ENCODE measurements at places on chromosomes 5 and 9. TPM values are rescaled to one million over a fixed set of nuclear protein-coding genes. Genes with fewer than 3 reads are reported as not detected.
A peak's percentile ranks its signal among the peaks of the same experiment; 100 is the strongest.

The EPB41L4A gene
- 125 TPM for total RNA-seq

The LVRN gene
- 0.59 TPM for total RNA-seq

- no peak for DNase-seq
- H3K4me3 ChIP-seq: no peak overlapping the region
- H3K27me3 ChIP-seq: no peaks in the 10 kb centered on the region
- H3K36me3 ChIP-seq: peaks cover 6% of the 10 kb centered on the region
- H3K27ac ChIP-seq: no peak overlapping the region
Measured at GRCh38 chr9:99561961-99562565, 259.6 kb upstream of the NR4A3 start.

The C5orf58 gene
- total RNA-seq: not detected

- H3K4me3 ChIP-seq: no peak overlapping the region
- peaks cover 2% of the 10 kb centered on the region for H3K4me1 ChIP-seq
- H3K36me3 ChIP-seq: no peaks in the 10 kb centered on the region
- DNase-seq: no peak
- peaks cover under 1% of the 10 kb centered on the region for H3K27me3 ChIP-seq
- H3K27ac ChIP-seq: no peak overlapping the region
Measured at GRCh38 chr5:130890610-130891009, 274.4 kb downstream of the HINT1 start.

DNA sequence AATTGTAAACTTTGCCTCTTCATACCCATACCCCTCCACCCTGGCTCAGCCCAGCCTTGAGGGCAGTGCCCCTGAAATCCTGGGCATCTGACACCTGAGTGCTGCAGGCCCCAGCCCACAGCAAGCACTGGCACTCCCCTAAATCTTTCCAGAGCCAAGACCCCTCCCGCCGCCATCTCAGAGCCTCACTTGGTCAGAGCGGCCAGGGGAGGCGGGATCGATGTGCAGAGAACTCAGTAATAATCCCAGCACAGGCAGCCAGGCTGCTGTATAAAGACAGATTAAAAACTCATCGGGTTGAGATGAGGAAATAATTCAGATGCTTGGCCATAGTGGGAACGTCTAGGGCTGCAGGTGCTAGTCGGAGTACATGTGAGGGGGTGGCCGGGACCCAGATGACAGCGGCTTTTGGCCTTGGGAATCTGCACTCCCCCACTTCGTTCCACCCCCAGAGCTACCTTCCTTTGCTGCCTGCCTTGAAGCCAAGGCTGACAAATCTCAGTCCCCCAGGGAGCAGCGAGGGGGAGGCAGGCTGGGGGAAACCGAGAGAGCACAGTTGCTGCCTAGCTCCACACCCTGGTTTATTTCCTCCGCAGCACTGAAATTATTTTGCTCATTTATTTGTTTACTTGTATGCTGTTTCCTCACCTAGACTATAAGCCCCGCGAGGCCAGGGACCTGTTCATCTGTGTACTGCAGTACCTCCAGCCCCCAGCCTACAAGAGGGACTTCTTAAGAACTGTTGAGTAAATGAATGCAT, 19.5 kb upstream of the ARAP3 start:
- peak overlapping the region; percentile 2 for H3K27ac ChIP-seq
- peaks cover 4% of the 10 kb centered on the region for H3K27me3 ChIP-seq
- H3K4me1 ChIP-seq: peaks cover 8% of the 10 kb centered on the region
- peak overlapping the region; percentile 81 for H3K4me3 ChIP-seq
- H3K36me3 ChIP-seq: no peaks in the 10 kb centered on the region
- no peak for DNase-seq

DNA sequence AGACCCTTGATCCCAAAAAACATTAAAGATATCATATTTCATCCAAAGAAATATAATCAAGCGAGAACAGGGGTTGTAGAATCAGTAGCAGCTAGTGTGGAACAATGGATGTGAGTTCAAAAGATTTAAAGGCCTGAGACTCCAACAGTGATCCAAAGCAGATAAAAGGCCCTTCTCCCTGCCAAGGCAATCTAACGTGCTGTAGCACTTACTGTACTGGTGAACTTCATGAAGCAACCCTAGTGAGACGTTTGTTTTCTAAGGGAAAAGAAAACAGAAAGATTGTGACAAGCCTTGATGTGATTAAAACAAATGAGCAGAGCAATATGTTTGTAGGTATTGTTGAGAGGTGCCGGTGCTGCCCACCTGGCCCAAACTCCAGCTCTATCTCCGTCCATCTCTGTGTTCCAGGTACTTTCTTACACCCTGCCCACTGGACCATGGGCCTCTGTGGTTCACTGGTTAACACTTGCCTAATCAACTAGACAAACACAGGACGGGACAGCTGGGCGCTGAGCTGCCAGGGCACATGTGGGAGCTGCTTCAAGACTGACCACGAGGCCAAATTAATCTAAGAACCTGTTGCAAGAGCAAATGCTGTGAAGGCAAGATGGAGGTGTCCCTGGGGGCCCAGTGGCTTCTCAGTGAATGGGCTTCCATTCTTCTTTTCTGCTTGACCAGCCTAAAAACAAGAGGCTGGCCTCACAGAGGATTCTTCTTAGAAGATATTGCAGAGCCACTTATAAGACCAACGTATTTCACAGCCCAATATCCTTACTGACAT, 265.5 kb downstream of the CWC27 start:
- H3K36me3 ChIP-seq: no peaks in the 10 kb centered on the region
- H3K4me1 ChIP-seq: peaks cover 17% of the 10 kb centered on the region
- no peaks in the 10 kb centered on the region for H3K27me3 ChIP-seq
- peak; percentile 42 for DNase-seq

The BNC2 gene
- total RNA-seq: 15.2 TPM

- no peaks in the 10 kb centered on the region for H3K4me1 ChIP-seq
- no peak for DNase-seq
- H3K4me3 ChIP-seq: no peak overlapping the region
Measured at GRCh38 chr9:93354451-93354850, 97.0 kb upstream of the FAM120A start.

The SLC6A7 gene
- total RNA-seq: not detected

The CDKN2B gene
- 0.93 TPM for total RNA-seq

DNA sequence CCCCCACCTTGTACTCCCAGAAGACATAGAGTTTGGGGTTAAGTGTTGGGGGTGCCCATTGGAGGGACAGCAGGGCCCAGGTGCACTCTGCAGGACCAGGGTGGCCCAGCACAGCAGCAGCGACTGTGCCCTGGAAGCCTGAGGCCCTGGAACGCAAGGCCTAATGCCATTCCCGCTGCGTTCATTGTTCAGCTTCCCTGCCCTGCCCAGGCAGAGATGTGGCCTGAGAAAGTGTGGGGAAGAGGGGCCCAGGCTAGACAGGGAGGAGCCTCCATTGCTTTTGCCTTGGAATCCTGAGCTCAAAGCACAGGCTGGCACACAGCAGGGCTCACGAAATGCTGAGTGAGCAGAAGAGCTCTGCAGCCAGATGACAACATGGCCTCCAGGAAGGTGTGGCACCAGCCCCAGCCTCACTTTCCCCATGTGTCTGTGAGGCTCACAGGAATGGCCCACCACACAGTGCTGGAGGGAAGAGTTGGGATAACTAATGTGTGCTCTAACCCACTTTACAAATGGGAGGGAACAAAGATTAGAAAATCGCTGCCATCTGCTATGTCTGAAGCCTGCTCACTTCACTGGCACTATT, 19.4 kb downstream of the S1PR3 start:
- DNase-seq: no peak
- peaks cover 10% of the 10 kb centered on the region for H3K4me1 ChIP-seq
- no peaks in the 10 kb centered on the region for H3K36me3 ChIP-seq
- no peak overlapping the region for H3K4me3 ChIP-seq
- H3K27ac ChIP-seq: no peak overlapping the region
- no peaks in the 10 kb centered on the region for H3K27me3 ChIP-seq

DNA sequence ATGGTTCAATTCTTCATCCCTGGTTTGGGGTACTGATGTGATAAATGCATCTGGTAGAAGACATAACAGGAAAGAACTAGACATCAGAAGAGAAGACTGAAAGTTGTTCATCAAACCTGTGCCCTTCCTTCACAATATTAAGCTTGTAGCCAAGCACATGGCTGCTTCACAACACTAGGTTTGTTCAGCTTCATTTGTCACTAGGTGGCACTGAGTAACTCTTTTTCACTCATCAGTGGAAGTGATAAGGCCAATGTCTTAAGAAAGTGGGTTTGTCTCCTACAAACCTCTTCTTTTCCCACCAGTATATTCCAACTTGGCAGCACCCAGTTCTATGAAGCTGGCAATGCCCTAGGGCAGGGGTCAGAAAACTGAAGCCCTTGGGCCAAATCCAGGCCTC, 26.9 kb downstream of the ZNF484 start:
- no peaks in the 10 kb centered on the region for H3K27me3 ChIP-seq
- peaks cover 47% of the 10 kb centered on the region for H3K36me3 ChIP-seq
- H3K4me1 ChIP-seq: peaks cover 2% of the 10 kb centered on the region
- no peak for DNase-seq
- H3K27ac ChIP-seq: no peak overlapping the region

Data from glutamatergic neuron (in vitro differentiated cells).